GM12864 (cell line): ENCODE measurements at places on chromosomes 1 and 21.

GRCh38 chr1:62386351-62387121 lies 50.3 kb upstream of the USP1 start:
- DNase-seq = no peak

GRCh38 chr1:79042117-79042516 lies 35.6 kb upstream of the ADGRL4 start:
- peak; percentile 30 for DNase-seq

DNA sequence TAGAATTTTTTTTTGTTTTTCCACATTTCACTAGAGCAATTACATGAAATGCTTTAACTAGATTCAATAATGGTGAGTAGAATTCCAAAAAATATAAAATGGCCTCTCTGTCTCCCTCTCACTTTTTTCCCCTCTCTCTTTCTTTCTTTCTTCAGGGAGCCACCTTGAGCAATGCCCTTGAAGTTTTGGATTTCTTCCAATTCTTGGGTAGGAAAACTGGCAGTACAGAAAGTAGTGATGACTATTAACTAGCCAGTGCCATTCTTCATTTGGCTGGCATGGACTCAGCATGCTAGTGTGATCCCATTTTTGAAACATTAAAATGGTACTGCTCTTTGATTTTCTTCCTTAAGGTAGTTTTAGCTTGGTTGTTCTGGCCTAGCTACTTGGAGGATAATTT lies 4.5 kb upstream of the FNBP1L start:
- DNase-seq = no peak

GRCh38 chr21:45507888-45508508 lies 34.2 kb downstream of the SLC19A1 start:
- DNase-seq = no peak

- no peak for DNase-seq
These were observed 6.2 kb upstream of the ZRANB2 start for GRCh38 chr1:71087060-71087459.

DNA sequence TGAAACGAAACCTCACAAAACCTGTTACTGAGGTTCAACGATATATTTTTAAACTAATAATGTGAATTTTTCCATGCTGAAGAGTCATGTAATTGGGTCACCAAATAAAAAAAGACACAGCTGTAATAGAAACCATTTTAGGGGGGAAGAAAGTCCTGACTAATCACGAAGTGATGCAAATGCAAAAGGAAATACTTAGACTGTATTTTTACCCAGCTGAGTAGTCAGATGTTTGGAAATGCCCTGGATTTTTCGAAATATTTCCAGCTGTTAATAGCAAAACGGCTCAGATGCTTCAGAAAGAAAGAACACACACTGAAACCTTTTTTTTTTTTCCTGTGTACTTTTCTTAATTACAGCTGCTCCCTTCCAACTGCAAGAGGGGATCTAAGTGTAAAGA lies 210.3 kb downstream of the SETD4 start:
- DNase-seq = no peak

- no peak for DNase-seq
These were observed 7.2 kb downstream of the CD34 start for GRCh38 chr1:207903767-207904166.

DNA sequence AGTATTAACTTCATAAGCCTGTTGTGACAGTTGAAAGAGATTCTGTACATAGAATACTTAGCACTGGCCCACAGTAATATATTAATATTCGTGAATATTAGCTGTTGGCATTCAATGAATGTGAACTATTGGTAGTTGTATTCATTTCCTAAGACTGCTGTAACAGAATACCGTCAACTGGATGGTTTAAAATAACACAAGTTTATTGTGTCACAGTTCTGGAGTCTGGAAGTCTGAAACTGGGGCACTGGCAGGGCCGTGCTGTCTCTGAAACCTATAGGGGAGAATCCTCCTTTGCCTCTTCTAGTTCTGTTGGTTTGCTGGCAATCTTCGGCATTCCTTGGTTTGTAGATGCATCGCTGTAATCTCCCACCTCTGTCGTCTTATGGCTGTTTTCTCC lies 47.5 kb downstream of the OLFML3 start:
- no peak for DNase-seq

DNA sequence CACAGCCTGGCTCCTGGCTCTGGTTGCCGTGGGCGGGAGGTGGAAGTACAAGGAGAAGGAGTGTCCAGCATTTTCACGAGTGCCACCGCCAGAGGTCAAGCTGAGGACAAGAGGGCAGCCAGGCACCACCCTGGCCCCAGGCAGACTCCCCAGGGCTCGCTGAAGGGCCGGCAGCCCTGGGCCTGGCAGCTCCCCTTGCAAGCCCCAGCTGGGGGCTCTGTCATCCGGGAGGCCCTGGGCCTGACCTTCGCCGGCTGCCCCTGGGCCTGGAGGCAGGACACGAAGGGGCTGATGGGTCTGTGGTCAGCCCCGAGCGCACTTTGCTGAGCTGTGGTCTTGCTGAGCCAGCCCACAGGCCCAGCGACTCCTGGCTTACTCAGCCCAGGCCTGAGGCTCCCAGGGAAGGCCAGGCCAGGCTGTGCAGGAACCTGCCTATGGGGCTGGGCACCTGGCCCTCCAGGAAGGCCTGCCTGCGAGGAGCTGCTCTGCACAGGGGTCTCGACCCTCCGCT lies 74.8 kb downstream of the MORN1 start:
- no peak for DNase-seq

DNA sequence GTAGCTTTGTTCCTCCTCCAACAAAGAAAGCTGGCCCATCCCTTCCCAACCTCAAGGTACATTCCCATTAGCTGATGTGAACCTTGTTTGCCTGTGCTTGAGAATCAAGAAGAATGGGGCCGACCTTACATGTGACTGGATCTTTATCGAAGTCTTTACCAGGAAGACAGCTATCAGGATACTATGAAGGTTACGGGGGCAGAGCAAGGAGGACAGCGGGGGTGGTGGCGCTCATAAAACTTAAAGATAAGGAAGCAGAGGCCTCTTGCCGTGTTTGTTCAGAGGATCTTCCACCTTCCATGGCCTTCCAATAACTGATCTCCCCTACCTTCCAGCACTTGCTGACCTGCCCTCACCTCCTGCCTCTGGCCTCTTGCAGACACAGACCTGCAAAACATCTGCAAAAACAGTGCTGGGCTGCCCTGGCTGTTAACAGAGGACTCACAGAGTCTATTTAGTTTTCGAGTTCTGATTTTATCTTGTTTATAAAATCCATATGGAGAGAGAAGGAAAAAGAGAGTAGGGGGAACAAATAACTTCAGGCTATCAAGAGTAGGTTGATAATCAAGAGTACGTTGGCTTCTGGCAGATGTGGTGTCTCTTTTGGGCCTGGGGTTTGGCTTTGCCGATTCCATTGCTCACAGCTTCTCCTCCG lies 198.0 kb downstream of the HUNK start:
- no peak for DNase-seq

- no peak for DNase-seq
These were observed 90.2 kb upstream of the VAMP3 start for GRCh38 chr1:7680955-7681268.

DNA sequence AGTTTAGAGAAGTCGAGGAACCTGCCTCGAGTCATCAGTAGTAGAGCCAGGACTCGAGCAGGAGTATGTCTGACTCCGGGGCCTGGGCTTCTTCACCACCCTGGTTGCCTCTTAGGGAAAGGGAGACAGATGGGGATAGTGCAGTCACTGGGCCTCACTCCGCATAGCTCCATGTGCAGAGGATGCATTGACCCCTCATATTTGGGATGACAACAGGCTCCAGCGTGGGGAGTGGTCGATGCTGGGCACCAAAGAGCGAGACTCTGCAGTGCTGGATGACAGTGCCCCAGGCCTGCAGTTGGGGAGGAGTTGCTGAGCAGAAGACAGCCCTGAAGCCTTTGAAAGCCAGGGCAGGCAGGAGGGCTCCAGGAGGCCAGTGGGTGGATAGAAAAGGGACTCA lies 20.8 kb upstream of the TENT5C start:
- DNase-seq = no peak

GRCh38 chr1:36884801-36885200 lies 149.5 kb downstream of the GRIK3 start:
- DNase-seq = no peak

DNA sequence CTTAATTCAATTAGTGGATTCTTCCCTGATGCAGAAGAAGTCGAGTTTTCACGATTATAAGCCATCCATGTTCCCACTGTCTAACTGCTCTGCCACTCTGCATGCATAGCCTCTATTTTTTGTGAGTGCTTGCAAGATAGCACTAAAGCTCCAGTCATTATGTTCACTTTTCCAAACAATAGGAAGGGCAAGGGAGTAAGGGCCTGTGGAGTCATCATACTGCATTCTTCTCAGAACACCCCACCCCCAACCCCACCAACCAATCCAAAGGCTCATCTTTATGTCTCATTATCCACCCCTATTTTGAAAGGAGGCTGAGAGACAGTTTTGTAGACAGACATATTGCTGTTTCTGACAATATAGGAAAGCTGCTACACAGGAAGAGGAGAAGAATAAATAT lies 471.7 kb upstream of the ADGRL2 start:
- no peak for DNase-seq

GRCh38 chr1:176566004-176566975 lies 103.3 kb downstream of the PAPPA2 start:
- no peak for DNase-seq

DNA sequence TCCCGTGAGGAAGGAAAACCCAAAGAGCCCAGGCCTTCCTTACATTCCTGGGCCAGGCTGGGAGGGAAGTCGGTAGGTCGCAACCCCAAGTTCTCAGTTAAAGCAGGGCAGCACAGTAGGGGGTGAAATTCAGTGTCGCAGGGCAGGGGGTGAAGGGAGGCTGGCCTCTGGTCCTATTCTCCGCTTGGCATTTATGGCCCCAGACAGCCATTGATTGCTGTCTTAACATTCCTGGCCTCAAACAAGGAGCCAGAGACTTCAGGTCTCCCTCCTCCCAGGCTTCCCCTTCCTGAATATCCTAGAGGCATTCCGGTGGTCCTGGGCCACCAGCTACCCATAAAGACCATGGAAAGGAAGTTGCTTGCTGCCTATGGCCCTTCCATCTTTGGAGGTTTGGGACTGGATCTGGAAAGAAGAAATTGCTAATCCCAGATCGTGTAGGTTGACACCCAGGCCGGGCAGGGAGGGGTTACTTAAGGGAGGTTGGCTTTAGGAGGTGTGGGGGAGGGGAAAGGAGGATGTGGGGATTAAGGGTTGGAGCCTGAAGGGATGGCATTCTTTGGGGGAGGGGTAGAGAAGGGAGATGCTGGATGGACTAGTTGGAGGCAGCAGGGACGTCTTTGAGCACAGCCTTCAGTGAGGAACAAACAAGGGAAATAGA lies 1.7 kb downstream of the LIN28A start:
- DNase-seq = no peak

GRCh38 chr1:80961464-80962190 lies 839.1 kb upstream of the ADGRL2 start:
- DNase-seq = no peak

- peak; percentile 78 for DNase-seq
These were observed 855 bp upstream of the IVNS1ABP start for GRCh38 chr1:185317886-185318310.

GRCh38 chr1:224884361-224884801 lies 45.1 kb upstream of the DNAH14 start:
- DNase-seq = no peak

- no peak for DNase-seq
These were observed 3.2 kb downstream of the PTP4A2 start for GRCh38 chr1:31934706-31935629.

DNA sequence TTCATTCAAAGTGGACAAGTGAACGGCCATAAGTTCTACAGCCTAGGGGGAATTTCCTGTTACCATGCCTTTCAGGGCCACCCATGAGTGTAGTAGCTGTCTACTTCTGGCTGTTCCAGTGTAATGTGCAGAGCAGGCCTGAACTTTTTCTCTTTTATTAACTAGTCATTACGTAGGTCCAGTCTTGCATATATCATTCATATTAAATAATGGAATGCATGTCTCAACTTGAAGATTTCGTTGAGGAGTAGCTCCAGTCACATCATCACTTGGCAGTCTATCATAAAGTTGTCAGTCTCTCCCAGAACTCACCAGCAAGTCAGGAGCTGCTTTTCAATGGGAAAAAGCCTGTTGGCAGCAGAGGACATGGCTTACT lies 12.0 kb upstream of the GIPC2 start:
- no peak for DNase-seq

- DNase-seq = no peak
These were observed 63.1 kb downstream of the ELK4 start for GRCh38 chr1:205568469-205569361.

GRCh38 chr1:64733581-64734286 lies 11.1 kb upstream of the RAVER2 start:
- no peak for DNase-seq

- no peak for DNase-seq
These were observed 18.1 kb upstream of the SHE start for GRCh38 chr1:154520333-154520732.

DNA sequence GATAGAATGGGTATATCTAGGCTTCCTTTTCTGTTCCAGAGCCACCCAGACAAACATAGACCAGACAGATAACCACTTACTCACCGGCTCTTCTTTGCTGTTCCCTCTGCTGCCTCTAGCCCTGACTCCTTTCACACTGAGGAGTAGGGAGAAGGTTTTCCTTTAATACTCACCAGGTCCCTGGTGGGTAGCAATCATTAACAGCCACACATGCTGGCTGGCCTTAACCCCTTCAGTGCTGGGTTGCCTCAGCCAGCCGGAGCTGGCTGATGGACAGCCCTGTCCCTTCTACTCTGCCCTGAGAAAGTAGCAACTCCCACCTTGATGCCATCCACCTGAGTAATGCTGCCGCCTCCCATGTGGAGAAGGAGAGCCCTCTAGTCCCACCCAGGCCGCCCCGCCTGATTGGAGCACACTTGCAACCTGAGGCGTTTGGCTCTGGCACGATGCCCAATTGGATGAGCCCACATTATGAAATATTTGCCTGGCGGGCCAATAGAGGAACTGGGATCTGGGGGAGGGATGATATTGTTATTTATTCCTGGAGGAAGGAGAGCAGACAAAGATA lies 71.6 kb downstream of the PLEKHA6 start:
- no peak for DNase-seq

DNA sequence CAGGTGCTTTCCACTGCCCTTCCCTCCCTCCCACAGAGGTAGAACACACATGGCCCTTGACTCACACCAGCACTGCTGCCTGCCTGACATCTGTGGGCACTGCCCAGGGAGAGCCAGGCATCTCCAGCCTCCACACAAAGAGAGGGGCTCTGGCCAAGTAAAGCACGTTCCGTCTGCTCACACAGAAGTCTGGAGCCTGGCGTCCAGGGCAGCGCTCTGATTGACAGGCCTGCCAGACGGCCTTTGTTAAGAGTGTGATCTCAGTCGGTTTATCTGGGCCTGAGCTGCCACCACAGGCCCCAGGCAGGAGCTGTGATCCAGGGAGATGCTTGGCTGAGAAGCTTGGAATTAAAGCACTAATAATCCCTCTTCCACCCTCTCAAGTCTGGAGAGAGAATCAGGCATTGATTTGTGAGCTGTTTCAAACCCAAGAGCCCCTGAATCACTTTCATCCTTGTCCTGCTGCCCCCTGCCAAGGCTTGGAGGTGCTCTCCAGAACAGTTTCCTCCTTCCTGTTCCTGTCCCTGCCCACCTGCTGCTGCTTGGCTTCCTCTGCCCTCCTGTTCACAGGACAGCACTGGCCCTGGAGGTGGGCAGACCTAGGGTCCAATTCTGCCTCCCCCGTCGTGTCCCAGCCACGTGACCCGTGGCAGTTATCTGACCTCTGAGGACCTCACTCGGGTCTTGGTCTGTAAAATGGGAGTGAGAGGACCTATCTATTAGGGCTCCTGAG lies 3.7 kb downstream of the DMRTB1 start:
- no peak for DNase-seq

- peak; percentile 72 for DNase-seq
These were observed 50.2 kb downstream of the RABGAP1L start for GRCh38 chr1:174209347-174210187.
